Stimulated activated CD8-positive, alpha-beta memory T cell treated with anti-CD3 and anti-CD28 coated beads, Interleukin-4, amount 100 ng/mL, for 1 hour (primary cell): ENCODE measurements at places on chromosomes 1 and 21.

DNA sequence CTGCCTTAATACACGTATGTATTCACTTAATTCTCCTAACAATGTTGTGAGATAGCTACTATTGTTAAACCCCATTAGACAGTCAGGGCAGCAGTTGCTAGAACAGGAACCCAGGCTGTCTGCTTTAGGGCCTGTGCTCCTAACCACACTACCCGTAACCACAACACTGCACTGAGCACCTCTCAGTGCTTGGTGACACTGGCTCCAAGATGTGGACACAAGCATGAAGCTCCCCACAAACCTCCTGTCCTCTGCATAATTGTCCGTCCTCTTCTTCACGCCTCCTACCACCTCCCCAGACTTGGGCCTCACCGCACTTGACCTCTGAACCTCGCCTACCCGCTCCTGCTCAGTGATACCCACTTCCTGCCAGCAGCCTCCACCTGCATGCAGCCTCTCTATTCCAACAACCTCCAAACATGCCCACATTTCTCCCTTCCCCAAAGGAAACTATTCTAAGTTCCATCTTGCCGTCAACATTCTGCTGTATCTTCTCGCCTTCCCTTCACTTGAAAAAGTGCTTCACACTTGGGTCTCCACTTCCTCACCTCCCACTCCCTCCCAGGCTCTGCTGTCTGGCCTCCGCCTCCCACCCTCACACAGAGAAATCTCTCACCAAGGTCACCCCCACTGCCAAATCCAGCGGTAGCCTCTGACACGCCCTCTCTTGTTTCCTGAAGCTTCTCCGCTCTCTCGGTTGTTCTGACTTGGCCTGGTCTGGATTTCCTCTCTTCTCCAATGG lies 14.6 kb upstream of the AHDC1 start:
- DNase-seq = no peak

DNA sequence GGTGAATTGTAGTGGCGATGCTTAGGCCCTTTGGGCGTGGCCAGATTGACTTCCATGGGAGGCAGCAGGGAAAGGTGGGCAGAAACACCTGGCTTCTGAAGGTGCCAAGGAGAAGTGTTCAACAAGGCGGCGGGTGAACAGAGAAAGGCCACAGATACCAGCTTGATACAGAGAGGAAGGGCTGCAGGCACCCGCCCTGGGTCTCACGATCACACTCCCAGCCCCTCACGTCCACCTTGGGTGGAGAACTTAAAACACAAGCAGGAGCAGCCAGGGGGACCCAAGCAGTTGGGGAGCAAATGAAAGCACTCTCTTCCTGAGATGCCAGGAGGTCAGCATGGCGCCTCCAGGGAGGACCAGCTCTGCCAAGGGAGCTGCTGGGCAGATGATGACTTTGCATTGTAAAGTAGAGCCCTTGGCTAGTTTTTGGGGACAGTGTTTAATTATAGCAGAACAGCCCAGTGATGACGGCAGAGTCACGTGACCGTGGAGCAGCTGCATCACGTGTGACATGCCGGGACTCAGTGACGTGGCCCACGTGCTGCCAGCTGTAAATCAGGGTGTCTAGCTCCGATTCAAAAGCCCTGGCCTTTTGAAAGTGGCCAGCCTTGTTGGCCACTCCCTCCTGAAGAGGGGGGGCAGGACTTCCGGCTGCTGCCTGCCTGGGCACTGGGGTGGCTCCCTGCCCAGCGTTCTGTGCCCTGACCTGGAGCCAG lies 19.0 kb downstream of the SLC37A1 start:
- no peak for DNase-seq

GRCh38 chr1:36400825-36401601 lies 3.3 kb upstream of the LSM10 start:
- DNase-seq = peak; percentile 37

GRCh38 chr1:214019499-214019898 lies 31.7 kb downstream of the PROX1 start:
- DNase-seq = no peak

GRCh38 chr1:201890223-201890622 lies 1.5 kb downstream of the SHISA4 start:
- DNase-seq = no peak

DNA sequence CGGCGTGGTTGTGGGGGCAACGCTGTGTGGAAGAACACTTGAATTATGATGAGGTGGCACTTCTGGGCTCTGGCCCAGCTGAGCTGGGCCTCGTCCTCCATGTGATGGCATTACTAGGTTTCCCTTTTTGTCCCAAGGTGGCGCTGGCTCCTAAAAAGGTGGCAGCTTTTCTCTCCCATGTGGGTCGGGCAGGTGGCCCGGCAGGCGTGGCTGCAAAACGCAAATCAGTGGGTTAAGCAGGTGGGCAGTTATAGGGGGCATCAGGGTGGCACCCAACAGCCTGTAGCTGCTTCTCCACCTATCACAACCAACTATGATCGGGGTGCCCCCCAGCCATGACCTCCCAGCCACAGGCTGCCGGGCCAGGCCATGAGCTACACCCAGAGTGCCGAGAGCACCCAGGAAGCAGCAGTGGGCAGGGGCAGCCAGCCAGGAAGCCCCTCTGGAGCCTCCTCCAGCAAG lies 59.6 kb downstream of the KCNAB2 start:
- DNase-seq = no peak

GRCh38 chr1:154856049-154856448 lies 14.0 kb downstream of the KCNN3 start:
- DNase-seq = no peak

DNA sequence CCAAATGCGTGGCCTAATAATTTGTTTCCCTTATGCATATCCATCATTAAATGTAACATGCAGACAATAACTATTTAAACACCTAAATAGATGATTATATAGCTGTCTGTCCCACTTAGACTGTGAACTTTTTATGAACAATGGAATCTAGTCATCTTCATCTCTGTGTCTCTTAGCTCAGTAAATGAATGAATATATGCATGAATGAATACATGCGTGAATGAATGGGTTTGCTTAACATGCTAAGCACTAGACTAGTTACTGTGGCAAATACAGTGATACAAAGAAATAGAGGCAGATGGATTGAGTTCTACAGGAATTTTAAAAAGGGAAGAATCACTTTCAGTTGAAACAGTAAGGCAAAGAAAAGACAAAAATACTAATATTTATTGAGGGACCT lies 232.0 kb downstream of the FGGY start:
- DNase-seq = no peak

DNA sequence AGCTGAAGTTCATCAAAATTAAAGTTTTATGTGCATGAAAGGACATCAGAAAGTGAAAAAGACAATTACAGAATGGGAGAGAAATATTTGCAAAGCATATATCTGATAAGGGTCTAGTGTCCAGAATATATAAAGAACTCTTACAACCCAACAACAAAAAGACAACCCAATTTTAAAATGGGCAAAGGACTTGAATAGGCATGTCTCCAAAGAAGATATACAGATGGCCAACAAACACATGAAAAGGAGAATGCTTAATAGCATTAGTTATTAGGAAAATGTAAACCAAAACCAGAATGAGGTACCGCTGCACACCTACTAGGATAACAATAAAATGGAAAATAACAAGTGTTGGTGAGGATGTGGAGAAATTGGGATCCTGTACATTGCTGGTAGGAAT lies 1.7 kb upstream of the PSEN2 start:
- no peak for DNase-seq

DNA sequence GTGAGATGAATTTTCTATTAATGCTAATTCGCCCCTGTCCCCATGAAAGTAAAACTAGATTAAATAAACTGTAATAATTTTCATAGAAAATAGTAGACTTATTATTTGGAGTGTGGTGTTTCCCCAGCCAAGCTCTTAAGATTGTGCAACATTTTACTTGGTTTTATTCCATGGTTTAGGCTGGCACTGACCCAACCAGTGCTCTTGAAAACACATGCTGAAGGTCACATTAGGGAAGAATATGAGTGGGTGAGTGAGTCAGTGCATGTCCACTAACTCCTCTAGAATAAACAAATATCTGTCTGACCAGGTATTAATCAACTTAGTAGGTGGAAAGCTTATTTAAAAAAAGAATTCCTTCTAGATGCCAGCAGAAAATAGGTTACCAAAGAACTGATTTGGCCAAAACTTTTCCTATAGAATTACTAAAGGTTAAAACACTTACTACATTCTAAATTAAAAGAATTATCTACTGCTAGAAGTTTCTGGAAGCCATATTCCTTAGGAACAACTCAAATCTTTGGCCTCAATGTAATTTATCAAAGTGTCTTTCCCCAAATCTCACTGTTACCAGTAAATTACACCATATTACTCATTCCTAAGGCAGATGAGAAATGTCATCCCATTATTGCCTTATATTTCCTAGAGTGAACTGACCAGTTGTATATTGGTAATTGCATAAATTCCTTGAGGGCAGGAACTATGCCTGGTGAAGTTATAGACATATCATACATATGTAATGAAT lies 89.7 kb upstream of the RGS1 start:
- DNase-seq = no peak

- no peak for DNase-seq
Observed at GRCh38 chr1:26020330-26020768, 1.2 kb upstream of the EXTL1 start.
